ENCODE measurements at places on chromosomes 1 and 21.

DNA sequence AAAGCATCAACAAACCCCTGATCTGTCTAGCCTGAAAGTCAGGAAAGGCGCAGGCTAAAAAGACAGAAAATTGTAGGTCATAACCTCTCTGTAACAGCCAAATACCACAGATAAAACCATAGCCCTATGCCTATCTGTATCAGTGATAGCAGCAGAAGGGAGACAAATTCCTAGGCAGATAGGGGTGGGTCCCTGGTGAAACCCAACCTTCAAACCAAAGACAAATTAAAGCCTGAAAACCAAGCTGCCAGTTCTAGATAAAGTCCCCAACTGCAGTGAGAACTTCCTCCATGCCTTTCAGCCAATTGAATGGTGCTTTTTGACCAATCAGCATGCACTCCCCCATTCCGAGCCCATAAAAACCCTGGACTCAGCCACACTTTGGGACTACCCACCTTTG lies 115.3 kb downstream of the NTPCR start:
- no peak for DNase-seq

DNA sequence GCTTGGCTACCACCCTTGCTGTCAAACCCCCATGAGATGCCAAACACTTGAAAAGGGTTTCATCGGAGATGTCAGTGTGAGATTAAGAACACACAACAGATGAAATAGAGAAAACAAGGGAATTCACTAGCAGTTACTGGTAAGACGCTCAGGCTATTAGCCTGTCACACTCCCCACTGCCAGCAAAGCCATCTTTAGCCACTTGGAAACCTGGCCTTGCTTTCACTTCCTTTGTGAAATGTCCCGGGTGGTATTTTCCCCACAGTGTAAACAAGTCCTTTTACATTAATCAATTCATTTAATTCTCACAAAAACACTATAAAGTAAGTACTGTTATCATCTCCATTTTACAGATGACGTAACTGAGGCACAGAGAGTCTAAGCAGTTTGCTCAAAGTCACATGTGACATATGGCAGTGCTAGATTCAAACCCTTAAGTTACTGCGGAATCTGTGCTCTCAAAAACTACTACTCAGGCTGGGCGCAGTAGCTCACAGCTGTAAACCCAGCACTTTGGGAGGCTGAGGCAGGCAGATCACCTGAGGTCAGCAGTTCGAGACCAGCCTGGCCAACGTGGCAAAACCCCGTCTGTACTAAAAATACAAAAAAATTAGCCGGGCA lies 32.7 kb upstream of the KHDRBS1 start:
- no peak for DNase-seq

GRCh38 chr1:63023171-63023570 lies 239.2 kb downstream of the ATG4C start:
- no peak for DNase-seq

DNA sequence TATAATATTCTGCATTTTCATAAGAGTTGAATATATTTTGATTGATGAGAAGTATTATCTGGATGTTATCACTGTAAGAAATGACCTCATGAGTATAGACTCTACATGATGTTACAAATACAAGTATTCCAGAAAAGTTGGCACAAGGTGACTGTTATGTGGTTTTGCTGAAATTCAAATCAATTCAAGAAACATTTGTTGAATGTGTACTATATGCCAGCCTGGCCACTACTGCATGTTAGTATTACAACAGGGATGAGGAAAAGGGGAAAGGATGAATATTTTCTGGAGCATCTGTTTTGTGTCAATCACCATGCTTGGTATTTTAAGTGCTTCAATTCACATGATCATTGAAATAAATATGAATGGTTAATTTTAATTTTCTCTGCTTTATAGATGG lies 250.9 kb upstream of the PBX1 start:
- no peak for DNase-seq

- no peak for DNase-seq
Observed at GRCh38 chr1:208303743-208304712, 59.8 kb upstream of the PLXNA2 start.

DNA sequence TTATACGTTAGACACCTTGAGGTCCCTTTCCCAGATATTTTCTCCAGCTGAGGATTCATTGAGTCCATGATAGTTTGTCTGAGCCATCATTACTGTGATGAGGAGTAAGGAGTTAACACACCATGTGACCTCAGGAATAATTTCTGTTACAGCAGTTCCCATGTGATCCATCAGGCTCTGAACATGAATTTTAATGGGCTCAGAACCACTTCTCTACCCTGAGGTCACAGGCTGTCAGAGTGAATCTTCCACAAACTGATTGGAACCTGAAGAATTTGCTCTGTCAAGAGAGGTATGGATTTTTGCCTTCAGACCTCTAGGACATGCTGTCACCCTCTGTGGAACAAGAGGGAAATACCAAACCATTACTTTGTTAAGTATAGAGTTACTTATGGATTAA lies 81.0 kb downstream of the NTMT2 start:
- DNase-seq, result no peak

GRCh38 chr1:174942547-174943255 lies 57.0 kb upstream of the CACYBP start:
- no peak for DNase-seq

DNA sequence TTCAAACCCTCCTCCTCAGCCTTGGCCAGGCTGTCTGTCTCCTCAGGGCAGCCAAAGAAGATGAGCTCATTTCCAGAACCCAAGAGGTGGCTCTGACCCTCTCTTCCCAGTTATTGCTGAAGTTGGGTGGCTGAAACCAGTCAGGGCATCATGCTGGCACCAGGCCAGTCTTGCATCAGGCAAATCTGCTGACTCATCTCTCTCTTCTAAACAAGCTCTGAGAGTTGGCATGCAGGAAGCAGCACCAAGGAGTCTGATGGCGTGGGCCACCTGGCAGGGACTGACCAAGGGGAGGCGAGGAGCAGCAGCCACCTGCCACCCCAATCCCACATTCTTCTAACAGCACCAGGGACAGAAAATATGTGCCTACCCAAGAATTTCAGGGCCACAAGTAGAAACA lies 104.8 kb upstream of the ATP1A1 start:
- DNase-seq, result no peak

DNA sequence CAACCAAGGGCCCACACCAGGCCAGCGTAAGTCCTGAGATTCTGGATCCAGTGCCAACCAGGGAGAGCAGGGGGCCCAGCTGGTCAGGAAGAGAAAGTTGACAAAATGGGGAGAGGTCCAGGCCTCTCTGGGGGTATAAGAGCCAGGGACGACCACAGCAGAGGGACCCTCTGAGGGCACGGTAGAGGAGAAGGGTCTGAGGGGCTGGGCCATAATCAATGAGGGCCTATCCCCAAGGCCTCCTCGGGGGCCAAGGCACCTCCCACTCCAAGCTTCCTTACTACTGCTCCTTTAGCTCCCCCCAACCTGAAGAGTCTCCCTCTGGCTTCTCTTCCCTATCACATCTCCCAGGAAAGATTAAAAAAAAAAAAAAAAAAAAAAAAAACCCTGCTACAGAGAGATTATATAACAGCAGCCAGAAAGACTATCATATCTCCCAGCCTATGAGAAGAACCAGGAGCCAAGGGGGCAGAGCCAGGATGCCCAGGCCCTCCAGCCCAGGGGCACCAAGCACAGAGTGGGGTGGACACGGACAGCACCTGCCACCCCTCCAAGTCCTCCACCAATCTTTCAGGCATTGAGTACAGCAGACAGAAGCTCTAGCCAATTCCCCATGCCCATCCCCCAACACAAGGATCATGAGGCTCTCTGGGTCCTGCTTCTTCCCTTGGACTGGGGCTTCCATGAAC lies 2.7 kb downstream of the MEF2D start:
- DNase-seq, result no peak

DNA sequence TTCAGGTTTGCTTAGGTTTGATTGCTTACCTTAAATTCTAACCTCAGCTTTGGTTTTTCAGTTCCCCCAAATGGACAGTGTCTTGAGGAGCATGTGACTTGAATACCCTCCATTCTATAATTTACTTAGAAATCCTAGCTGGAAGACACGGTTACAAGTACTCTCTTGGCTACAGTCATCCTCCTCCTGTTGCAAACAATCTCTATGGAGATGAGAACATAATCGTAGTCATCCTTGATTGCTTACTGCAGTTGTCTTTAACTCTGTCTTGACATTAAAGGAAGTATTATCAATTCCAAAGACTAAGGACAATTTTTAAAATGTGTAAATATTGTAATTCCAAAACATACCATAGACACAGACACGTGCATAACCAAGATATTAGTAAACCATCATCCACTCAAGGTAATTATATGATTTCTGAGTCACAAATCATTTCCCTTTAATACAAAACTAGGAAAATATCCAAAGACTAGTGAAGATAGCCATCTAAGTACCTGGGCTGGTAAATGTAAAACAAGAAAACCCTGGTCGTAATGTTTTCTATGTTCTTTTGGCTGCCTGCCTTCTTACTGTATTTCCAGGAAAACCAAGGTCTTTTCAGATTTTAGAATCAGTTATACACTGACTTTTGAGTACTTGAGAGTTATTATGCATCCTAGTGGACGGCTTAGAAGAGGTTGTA lies 149.9 kb downstream of the CHRM3 start:
- no peak for DNase-seq

- no peak for DNase-seq
Observed at GRCh38 chr21:40118527-40118926, 251.3 kb downstream of the PCP4 start.

DNA sequence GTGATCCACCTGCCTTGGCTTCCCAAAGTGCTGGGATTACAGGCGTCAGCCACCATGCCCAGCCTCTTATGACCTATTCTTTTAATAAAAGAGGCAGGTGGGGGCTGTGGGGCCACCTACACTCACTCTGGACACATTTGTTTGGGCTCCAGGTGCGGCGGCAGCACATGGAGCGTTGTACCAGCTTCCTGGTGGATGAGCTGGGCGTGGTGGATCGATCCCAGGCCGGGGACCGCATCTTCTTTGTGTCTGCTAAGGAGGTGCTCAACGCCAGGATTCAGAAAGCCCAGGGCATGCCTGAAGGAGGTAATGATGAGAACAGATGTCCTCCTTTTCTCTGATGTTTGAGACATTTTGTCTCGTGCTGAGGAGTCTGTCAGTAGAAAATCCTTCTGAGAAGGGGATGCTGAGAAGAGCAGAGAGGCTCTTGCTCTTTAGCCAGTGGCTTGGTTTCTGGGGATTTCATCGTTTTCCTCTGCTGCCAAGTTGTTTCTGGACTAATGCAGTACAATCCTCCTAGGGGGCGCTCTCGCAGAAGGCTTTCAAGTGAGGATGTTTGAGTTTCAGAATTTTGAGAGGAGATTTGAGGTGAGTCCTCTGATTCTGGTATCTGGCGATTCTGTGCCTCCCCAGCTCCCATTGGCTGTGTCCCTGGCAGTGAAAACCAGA lies 17.9 kb upstream of the MIIP start:
- DNase-seq, result peak; percentile 10

DNA sequence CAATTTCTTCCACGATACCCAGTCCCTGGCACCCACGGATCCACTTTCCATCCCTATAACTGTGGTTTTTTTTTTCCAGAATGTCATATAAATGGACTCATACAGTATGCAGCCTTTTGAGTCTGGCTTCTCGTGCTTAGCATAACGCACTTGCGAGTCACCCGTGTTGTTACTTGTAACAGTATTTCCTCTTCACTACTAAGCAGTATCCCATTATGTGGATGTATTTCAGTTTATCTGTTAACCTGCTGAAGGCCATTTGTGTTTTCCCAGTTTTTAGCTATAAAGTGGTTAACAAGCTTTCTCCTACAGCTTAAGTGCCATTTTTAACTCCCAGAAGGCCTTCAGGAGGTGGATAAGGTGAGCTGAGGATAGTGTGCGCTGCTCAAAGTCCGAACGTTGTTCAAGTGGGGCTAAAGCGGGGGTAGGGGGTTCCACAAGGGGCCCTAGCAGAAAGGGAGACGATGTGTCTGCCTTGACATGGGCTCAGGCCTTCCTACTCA lies 829 bp downstream of the ADAR start:
- no peak for DNase-seq

- no peak for DNase-seq
Observed at GRCh38 chr21:31514598-31514997, 144.9 kb upstream of the SOD1 start.

DNA sequence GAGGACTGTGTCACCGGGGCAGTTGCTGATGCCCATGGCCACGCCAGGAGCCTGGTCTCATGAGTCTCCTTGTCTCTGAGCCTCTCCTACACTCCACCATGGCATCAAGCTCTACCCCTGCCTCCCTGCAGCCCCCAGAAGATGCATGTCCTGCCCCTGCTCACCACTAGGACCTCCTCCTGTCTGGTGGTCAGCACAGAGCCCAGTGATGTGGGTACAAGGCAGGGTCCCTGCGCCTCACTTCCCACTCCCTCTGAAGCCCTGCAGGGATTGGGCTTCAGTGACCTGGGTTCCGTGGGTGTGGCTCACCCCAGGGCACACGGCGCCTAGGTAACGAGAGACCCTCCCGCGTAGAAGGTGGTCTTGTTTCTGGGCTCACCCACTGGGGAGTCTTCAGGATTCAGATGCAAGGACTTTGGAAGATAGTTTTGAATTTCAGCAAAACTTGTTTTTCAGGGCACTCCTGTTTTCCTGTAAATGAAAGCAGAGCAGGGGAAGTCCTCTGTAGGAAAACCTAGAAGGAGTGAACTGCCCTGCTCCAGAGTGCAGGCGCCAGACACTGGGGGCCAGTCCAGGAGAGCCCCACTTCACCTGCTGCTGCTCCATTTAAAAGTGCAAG lies 2.8 kb downstream of the COL18A1 start:
- DNase-seq, result no peak

DNA sequence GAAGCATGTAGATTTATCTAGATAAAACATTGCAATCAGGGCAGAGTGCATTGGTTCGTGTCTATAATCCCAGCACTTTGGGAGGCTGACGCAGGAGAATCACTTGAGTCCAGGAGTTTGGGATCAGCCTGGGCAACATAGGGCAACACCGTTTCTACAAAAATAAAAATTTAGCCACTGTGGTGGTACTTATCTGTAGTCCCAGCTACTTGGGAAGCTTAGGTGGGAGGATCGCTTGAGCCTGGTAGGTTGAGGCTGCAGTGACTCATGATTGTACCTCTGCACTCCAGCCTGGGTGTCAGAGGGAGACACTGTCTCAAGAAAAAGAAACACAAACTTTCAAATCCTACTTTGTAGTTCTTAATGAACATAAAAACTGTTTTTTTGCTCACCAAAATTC lies 64.2 kb upstream of the RCC1 start:
- DNase-seq, result no peak

GRCh38 chr1:229885568-229886495 lies 181.2 kb upstream of the GALNT2 start:
- DNase-seq, result no peak

- DNase-seq, result no peak
Observed at GRCh38 chr1:210978316-210978973, 155.5 kb downstream of the KCNH1 start.

GRCh38 chr1:76868154-76868882 lies 1.0 kb downstream of the ST6GALNAC5 start:
- no peak for DNase-seq

- DNase-seq, result no peak
Observed at GRCh38 chr1:12636098-12636950, 7.6 kb upstream of the AADACL4 start.

GRCh38 chr1:59475737-59476136 lies 178.8 kb downstream of the FGGY start:
- DNase-seq, result no peak

GRCh38 chr1:246383239-246383589 lies 123.9 kb downstream of the SMYD3 start:
- DNase-seq, result no peak

GRCh38 chr21:44804762-44805161 lies 3.1 kb upstream of the UBE2G2 start:
- DNase-seq, result no peak
